ENCODE measurements at places on chromosomes 5 and 9.
A peak's percentile ranks its signal among the peaks of the same experiment; 100 is the strongest.

DNA sequence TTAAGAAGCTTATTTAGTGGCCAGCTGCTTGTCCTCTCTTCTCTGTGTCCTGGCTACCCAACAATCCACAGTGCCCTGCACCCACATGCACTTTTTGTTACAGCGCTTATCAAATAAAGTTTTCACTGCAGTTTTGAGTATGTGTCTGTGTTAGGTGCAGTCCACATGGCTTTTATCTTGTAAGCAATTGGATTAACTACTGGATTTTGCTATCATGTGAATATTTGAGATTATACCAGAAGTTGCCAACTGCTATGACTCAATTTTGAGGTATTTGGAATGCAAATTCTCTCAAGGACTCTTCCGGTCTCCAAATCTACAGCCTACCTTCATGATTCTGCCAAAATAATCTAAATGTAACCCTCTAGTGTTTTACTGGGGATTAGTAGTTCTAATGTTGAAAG, 690.2 kb downstream of the NR2F1-AS1 start:
- no peak for DNase-seq

DNA sequence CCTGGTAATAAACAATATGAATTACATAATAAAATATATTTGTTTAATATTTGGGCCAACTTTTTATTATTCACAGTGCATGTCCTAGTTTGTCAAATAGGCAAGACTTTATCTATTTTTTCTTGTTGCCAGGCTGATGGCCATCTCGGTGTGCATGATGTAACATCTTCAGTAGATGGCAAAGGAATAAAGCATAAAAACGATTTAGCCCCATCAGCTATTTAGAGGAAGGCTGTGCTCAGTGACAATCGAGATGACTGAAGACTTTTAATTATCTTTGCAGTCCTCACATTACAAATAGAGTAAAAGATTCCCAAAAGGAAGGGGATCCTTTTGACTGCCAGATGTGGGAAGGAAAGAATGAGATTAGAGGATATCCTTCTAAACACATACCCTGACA, 358.5 kb downstream of the PTPRD start:
- DNase-seq, result no peak

DNA sequence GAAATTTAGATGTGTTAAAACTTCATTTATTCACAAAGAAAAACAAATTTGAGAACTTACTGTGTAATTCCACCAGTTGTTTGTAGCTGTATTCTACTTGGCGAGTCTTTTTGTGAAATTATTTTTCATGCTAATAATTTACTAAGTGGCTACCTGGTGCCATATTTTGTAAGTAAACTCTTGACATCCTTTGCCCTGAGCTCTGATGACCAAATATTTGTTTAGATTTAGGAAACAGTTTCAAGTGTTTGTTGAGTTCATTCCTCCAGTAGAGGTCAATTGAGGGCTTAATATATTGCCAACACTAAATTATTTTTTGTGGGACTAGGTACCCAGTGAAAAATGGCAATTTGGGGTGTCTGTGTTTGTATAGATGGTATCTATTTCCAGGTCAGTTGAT, 3.7 kb downstream of the CNTLN start:
- DNase-seq, result no peak

DNA sequence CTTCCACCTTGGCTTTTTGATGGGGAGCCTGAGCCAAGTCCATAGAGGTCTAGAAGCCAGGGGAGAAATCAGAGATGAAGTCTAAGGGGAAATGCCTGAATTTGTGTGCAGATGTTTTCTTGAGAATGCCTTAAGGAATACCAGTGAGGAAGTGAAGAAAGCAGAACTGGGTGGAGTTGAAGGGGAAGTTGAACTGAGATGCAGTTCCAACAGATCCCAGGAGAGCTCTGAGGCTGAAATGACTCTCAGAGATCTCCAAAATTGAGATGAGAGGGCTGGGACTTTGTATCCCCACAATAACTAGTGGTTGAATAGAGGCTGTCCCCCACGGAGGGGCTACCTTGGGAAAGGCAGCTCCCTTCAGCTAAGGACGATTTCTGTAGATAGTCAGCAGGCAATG, 197.1 kb downstream of the ZNF462 start:
- DNase-seq, result no peak

DNA sequence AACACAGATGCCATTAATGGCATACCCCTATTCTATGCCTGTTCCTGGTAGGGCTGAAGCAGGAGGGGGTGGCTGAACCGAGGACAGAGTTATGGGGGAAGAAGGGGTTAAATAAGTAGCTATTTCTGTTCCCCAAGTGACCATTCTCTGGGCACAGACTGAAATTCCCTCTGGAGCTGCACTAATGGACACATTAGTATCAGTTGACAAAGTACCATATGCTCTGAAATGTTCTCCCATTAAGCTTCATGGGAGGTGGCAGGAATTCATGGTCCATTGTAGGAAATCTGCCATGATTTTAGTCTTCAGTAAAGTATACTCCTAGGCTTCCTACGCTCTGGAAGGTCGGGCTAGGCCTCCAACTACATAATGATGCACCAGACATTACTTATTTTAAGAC, 10.5 kb upstream of the FRMPD1 start:
- no peak for DNase-seq

GRCh38 chr9:122827761-122828093, 661 bp downstream of the PDCL start:
- DNase-seq, result no peak

- DNase-seq, result no peak
Measured at GRCh38 chr5:74371621-74372020, 268.9 kb downstream of the ENC1 start.

DNA sequence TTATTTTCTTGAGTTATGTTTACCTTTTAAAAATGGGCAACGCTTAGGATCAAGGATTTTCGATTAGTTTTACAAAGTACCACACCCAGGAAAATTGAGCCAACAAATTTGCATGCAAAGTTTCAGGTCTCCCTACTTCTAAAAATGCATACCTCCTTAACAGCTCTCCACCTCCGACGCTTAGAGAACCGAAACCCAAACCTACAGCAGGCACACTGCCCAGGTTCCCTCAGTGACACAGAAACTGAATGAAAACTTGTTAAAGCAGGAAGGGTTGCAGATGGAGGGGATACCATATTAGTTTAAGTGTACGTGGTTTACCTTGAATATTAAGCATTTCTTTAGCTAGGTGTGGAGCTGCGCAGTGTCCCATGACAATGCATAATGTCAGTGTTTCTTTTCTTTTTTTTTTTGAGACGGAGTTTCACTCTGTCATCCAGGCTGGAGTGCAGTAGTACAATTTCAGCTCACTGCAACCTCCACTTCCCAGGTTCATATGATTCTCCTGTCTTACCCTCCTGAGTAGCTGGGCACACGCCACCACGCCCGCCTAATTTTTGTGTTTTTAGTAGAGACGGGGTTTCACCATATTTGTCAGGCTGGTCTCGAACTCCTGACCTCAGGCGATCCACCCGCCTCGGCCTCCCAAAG, 1.6 kb upstream of the SUB1 start:
- DNase-seq, result peak; percentile 39

DNA sequence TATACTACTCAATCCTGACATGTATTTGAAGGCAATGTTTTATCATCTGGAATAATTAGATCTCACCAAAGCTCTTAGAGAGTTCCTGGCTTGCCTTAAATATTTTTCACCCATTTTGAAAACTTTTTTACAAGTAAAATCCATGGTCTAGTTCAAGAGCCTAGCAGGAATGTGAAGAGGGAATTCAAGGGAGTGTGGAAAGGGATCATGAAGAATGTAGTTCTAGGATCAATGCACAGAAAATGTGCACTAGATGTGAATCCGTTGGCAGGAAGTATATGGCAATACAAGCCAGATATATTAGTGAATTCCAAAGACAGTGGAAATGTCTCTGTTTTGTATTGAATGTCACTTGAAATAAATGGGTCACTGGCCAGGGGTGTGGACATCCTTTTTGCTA, 167.9 kb upstream of the MOCS2 start:
- no peak for DNase-seq

DNA sequence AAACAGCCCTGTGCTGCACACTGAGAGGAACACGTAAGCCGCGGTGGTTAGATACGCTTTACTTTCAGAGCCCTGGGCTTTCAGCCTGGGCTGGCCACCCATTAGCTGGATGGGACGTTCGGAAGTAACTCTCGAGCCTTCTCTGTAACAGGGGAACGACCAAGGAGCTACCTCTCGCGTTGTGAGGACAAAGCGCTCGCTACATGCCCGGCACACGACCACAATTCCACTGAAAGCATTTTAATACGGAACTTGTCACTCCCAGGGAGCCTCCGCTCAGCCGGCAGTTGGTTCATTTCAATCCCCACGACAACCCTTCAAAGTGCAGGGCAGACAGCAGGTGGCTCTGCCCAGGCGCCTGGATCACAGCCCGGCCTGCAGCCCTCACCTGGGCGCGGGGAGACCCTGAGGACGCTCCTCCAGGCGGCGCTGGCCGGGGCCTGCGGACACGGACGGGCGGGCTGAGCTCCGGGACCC, 368 bp downstream of the SURF1 start:
- DNase-seq, result no peak

- DNase-seq, result no peak
Measured at GRCh38 chr5:149358294-149358651, 427 bp downstream of the PCYOX1L start.

DNA sequence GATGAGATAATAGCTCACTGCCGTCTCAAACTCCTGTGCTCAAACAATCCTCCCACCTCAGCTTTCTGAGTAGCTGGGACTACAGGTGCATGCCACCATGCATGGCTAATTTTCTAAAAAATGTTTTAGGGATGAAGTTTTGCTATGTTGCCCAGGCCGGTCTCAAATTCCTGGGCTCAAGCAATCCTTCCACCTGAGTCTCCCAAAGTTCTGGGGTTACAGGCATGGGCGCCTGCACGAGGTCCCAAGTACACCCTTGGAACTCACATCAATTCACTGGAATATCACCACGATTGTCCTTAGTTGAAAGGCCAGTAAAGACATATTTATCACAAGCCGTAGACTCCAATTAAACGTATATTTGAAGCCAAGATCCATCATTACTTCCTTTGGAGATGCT, 184.6 kb downstream of the IRX1 start:
- DNase-seq, result no peak

GRCh38 chr9:91418215-91418610, 5.4 kb downstream of the NFIL3 start:
- no peak for DNase-seq

- DNase-seq, result no peak
Measured at GRCh38 chr9:114102484-114102883, 3.4 kb upstream of the KIF12 start.

- no peak for DNase-seq
Measured at GRCh38 chr9:5554254-5554653, 43.9 kb downstream of the PDCD1LG2 start.

GRCh38 chr9:82940376-82940775, 122.6 kb downstream of the RASEF start:
- no peak for DNase-seq

DNA sequence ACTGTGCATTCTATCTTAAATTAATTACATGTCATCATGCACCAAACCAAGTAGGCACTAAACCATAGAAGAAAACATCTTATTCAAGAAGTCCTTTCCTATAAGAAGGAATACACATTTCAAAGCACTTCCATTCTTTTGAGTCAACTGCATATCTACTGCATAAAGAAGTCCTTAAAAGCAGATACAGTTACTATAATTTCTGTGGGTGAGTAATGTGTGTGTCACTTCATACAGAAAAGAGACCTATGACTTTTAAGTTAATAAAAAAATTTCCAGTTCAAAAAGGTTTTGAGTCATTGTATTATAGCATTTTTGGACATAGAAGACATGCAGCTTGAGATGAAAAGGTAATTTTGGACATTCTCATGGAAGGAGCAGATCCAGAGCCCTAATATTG, 125.0 kb downstream of the DTWD2 start:
- DNase-seq, result no peak

DNA sequence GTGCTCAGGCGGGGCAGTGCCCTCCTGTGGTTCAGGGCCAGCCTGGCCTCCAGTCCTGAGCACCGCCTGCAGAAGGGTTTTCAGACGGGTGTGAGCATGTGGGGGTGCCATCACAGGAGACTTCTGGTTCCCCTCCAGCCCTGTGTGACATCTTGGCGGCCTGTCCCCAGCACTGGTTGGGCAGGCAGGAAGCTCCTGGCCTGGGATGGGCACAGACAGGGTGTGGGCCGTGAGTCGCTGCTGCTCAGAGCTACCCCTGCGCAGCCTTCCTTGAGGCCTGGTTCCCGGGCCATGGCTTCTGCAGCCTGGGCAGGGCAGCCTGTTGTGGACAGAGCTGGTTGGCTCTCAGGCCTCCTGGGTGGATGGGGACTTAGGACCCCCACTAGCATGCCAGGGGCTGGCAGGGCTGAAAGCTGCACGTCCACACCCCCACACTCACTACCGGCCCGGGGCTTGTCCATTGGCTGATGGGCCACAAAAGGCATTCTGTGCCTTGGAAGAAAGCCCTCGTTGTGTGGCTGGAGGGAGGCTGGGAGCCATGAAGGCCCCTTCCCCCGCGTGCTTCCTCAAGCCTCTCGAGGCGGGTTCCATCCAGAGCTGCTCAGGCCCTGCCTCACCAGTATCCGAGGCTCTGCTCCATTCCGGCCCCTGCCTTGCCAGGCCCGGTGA, 58.7 kb downstream of the RXRA start:
- no peak for DNase-seq

- no peak for DNase-seq
Measured at GRCh38 chr9:96022445-96023051, 147.1 kb downstream of the ERCC6L2 start.

DNA sequence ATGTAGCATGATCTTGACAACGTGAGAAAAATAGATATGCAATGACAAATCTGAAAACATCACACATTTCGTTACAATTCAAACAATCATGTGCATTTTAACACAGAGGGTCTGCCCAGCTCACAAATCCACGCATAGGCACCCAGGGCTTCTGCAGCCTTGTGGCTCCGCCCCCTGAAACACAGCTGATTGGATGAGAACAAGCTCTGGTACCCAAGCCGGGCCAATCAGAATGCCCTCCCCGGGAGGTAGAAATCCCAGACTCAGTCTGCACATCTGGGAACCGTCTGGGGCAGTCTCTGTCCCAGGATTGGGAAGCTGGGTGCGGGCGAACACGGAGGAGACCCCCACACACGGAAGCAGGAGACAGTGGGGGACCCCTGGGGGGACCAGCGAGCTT, 137.5 kb downstream of the GAPVD1 start:
- DNase-seq, result no peak

DNA sequence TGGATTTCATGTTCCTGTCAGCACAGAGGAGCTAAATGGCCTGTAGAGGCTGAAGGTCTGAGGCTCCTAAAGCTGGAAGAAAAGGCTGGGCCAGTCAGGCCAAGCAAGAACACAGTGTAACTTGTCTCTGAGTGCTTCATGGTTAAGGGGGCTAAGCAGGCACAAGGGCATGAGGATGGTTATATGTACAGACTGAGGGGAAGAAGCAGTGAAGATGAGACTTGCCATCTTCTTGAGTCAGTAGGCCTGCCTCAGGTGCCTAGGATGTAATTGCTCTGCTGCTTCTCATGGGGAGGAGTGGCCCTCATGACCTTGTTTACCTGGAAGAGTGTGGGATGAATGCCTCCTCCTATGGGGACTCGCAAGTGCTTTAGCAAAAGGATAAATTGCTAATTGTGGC, 8.7 kb upstream of the PSMD5 start:
- DNase-seq, result no peak

- no peak for DNase-seq
Measured at GRCh38 chr9:37259951-37260350, 139.6 kb downstream of the ZCCHC7 start.

Data from GM12891 (cell line).